ENCODE measurements at places on chromosomes 5 and 9.

GRCh38 chr9:108119530-108120113 lies 630.1 kb upstream of the KLF4 start:
- no peak for DNase-seq

- DNase-seq, result no peak
These were observed 58.3 kb downstream of the GPR107 start for GRCh38 chr9:130111786-130112537.

GRCh38 chr9:111474385-111474784 lies 9.8 kb downstream of the ECPAS start:
- DNase-seq, result no peak

GRCh38 chr5:78691084-78691960 lies 42.8 kb upstream of the LHFPL2 start:
- DNase-seq, result no peak

- no peak for DNase-seq
These were observed 15.3 kb upstream of the SEC16A start for GRCh38 chr9:136497916-136498695.

DNA sequence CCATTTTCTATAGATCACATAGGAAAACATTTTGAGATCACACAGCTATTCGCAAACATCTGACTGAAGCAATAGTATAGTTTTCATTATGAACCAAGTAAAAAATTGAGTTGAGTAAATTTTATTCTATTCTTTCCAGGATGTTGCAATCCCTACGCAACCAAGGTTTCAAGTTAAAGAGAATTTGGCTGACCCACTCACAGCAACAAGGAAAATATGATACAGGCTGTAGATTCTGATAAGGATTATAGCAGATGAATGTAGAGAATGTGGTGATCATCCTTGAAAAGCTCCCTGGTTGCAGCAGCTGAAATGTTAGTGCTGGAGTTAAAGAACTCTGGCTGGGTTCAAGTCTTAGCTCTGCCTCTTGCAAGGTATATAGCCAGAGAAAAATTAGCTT lies 4.7 kb downstream of the ABCA1 start:
- DNase-seq, result no peak

DNA sequence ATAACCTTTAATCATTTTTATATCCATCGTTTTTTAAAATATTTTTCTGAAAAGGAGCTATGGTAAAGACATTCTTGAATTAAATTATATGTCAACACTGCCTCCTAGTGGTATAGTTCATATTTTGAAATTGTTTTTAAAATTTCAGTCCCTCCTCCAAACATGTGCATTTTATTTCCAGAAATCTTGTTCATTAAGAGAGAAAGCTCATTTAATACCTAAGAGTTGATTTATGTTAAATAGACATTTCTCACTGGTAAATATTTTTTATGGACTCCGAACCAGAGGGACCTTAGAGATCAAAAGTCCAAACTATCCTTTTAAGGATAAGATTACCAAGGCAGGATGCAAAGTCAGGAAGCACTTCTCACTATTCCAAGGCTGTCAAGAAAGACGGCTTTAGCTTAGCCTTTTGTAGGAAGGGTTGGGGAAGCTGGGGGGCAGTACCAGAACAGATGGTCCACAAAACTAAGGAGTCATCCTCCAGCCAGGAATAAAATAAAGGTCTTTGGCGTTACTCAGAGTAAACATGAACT lies 21.6 kb downstream of the BHMT start:
- peak; percentile 76 for DNase-seq

DNA sequence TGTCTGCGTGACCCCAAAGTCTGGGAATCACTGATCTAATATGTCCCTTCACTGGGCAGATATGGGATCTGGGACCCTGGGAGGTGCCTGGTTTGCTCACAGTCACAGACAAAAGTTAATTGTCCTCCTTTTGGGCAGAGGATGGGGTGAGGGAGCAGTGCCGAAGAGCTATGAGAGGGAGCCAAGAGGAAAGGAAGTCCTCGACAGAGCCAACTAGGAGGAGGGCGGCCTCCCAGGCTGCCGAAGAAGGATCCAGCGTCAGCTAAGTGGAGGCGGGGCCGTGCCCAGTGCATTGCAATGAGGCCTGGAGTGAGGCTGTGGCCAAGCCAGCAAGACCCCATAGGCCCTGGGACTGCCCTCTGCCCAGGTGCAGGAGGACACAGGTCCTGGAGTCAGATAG lies 11.4 kb downstream of the AIF1L start:
- DNase-seq, result no peak

GRCh38 chr5:50786073-50786472 lies 119.6 kb downstream of the PARP8 start:
- DNase-seq, result no peak

DNA sequence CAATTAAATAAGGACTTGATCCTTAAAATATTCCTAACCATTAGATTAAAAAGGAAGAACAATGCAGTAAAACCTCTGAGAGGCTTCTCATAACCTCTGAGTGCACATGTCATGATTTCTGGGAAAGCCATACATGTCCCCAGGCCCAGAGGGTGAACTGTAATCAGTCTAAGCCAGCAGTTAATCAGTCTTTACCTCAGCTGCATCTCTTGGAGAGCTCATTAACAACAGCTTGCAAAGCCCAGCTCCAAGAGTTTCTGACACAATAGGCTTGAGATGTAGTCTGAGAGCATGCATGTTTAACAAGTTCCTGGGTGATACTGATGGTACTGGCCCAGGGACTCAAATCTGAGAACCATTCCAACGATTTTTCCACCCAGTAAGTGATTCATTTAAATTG lies 392.1 kb downstream of the DNAH5 start:
- DNase-seq, result peak; percentile 29

DNA sequence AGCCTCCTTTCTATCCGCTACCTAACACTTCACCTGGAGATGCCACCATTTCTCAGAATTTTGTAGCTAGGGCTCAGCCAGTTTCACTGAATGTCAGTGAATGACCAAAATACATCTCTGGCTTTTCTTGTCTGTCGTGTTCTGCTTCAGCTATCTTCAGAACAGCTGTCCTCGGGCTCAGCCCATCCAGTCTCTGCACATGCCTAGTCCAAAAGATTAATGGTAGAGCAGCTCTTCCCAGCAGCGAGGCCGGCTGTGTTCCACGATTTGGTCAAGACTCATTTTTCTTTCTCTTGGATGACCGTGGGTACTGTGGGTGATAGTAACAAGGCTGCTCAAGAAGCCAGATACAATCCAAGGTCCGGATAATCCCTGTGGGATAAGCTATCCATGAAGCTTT lies 342.8 kb downstream of the GABRG2 start:
- no peak for DNase-seq

GRCh38 chr9:126752376-126752775 lies 52.5 kb upstream of the ZBTB43 start:
- no peak for DNase-seq

DNA sequence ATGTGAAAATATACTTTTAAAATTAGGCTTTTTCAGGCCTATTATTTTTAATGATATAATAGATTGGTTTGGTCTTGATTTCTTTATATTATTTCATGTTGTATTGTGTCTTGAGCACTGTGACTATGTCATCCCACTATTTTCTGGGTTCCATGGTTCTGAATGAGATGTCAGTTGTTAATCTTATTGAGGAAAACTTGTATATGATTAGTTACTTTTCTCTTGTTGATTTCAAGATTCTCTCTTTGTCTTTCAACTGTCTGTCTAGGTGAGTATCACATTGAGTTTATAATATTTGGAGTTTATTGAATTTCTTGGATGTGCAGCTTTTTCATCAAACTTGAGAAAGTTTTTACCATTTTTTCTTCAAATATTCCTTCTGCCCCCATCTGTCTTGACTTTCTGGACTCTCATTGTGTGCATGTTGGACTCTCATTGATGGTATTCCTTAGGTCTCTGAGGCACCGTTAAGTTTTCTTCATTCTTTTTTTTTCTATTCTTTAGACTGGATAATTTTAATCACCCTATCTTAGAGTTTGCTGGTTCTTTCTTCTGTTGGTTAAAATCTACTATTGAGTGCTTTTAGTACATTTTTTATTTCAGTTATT lies 175.8 kb downstream of the TMEM167A start:
- no peak for DNase-seq

GRCh38 chr5:28415791-28416443 lies 1377.5 kb upstream of the CDH9 start:
- DNase-seq, result no peak

DNA sequence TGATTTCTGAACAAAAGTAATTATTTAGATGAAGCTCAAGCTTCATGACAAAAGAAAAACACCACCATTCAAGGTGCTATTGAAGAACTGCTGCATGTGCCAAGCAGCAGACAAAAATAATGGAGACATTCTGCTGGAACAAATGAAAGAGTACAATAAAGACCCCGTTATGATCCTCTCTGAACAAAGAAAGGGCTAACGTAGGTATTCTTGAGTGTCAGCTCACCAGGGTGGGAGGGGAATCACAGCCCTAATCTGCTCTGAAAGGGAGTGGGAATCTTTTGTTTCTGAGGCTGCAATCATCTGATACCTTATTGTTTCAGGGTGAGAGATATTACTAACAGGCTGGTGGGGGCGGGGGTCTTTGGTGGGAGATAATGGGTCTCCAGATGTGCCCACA lies 15.4 kb downstream of the CEMIP2 start:
- no peak for DNase-seq

DNA sequence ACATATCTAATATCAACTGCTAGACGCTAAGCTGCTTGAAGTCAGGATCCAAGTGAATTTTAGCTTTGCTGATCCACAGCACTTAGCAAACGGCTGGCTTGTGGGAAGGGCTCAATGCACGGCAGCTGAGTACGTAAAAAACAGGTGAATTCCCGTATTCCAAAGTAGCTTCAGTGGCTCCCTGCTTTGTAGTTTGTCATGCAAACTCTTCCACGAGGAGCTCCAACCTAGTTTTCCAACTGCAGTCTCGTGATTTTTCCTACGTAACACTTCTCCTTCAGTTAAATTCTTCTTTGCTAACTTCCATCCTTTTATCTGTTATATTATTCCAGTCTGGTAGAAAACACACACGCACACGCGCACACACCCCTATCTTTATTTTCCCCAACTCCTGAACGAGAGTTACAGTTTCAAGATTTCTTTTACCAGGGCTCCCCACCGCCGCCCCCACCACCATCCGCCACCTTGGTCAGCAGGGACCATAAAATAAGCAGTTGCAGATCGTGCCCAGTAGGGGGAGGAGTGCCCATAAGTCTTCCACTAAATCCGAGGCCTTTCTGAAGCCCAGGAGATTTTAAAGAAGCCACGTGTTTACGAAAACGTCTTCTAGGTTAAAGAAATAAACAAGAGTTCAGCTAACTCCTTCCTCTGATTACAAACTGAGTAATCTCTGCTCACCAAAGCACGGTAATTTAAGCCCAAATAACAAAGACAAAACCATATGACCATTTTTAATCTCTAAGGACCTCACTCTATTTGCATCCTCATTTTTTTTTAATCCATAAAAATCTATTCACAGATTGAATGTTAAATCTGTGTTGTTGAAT lies 34.8 kb upstream of the TRIO start:
- peak; percentile 32 for DNase-seq

DNA sequence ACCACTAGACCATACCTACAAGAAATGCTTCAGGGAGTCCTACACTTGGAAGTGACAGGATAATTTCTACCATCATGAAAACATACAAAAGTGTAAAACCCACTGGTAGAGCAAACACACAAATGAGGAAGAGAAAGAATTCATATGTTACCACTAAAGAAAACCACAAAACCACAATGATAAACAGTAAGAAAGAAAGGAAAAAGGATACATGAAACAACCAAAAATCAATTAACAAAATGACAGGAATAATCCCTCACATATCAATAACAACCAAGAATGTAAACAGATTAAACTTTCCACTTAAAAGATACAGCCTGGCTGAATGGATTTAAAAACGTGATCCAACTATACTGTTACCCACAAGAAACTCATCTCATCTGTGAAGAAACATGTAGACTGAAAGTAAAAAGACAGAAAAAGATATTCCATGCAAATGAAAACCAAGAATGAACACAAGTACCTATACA lies 83.4 kb downstream of the LPAR1 start:
- no peak for DNase-seq

- no peak for DNase-seq
These were observed 38.4 kb downstream of the LHFPL2 start for GRCh38 chr5:78610163-78610583.

- peak; percentile 82 for DNase-seq
These were observed 161.2 kb downstream of the MED27 start for GRCh38 chr9:131918481-131918880.

DNA sequence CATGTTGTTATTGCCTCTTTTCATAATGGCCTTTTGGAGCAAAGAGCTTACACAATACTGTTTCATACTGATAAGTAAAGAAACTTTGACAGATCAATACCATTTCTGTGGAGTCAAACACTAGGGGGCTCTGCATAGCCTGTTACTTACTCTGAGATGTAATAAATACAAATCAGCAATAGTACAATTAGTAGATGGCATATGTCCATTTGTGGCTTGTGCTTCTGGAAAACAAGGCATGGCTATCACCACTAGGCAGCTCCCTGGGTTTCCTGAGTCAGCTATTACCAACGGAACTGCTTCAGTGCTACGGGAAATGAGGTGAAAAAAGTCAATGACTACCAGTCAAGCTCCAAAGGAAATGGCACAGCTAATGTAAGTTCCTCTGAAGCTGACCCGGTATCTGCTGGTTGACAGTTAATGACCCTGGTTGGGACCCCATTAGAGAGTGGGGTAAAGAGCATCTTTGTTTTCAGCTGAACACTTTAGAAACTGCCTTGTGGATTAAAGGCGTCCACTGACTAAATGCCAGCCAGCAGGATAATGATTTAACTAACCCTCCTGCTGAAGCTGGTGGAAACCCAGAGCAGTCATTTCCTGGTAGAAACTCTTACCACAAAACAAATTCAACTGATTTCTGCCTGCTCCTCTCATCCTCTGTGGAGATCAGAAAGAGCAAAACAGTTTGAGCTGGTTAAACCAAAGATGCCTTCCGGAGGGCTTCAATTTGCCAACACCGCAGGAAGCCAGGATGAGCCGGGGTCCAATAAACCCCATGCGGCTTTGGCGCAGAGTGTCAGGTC lies 69.0 kb upstream of the FAM169A start:
- peak; percentile 70 for DNase-seq

DNA sequence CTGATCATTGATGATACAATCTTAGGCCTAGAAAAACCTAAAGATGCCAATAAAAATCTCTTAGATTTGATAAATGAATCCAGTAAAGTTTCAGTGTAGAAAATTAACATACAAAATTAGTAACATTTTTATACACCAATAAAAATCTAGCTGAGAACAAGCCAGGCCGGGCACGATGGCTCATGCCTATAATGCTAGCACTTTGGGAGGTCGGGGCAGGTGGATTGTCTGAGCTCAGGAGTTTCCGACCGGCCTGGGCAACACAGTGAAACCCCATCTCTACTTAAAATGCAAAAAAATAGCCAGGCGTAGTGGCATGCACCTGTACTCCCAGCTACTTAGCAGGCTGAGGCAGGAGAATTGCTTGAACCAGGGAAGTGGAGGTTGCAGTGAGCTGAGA lies 84.4 kb downstream of the SLCO6A1 start:
- no peak for DNase-seq

DNA sequence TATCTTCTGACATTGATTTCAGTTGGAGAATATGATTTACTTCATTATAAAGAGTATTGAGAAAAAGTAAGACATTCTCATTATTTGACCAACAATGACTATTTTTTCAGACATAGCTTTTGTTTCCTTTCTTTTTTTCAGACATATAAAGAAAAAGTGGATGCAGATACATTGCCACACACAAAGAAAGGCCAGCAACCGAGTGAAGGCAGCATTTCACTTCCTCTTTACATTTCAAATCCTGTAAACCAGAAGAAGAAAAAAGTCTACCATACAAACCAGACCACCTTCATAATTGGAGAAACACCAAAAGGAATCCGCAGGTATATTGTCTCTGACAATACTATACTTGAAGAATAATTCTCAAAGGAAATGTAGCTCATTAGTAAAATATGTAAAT lies 128.9 kb downstream of the ERCC6L2 start:
- no peak for DNase-seq

Measured in brain (organoid and tissue), 16 donors.